ENCODE measurements at places on chromosomes 5 and 9.
A peak's percentile ranks its signal among the peaks of the same experiment; 100 is the strongest.

DNA sequence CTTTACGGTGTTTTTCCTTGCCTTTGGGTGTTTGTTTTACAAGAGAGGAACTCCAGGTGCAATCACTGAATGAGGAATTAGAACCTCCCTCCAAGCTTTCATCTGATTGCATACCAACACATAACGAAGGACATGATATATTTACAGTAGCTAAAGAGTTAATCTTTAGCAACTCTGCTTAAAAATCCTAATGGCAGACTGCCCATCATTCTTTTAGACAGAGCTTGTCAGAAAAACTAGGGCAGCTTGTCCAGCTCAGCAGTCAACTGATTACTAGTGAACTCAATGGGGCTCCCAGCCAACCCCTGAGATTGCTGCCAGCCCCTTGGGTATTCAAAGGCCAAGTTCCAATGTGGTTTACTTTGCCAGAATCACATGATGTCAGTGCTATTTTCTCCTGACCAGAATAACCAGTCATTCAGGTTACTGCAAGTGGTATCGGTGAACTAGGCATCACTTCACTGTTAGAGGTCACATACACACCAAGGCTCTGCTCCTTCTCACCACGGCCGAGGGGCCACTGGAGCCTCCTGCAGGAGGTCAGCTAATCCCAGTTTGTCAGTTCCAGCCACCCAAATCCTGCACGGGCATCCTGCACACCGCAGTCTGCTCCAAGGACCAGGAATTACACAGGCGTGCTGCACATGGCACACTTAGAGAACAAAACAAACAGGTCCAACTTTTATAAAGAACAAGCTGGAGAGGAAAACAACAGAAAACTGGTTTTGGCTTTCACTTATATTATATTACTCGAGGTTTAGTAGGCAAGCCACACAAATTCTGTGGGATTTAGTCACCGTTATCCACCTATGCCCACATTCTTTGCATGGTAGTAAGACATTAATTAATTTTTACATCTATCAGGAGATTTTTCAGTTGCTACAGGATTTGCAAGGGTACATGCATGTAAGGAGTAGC lies 62.5 kb downstream of the NFIB start:
- peak; percentile 85 for DNase-seq

DNA sequence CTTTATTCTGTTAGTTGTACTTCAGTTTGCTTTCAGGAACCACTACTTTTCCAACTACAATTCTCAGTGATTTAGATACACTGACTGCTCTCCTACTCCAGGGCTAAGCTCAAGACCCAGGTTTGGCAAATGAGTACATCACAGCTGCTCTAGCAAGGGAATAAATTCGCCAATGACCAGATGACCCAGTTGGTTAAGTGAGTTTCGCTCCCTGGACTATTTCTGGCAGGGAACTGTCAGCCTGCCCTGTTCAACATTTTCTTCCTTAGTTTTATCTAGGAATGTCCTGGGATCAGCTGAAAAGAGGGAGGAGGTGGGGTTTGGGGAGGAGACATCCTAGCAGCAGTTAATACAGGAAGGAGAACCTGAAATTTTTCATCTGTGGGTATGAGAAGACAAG lies 6.4 kb upstream of the STARD4 start:
- no peak for DNase-seq

DNA sequence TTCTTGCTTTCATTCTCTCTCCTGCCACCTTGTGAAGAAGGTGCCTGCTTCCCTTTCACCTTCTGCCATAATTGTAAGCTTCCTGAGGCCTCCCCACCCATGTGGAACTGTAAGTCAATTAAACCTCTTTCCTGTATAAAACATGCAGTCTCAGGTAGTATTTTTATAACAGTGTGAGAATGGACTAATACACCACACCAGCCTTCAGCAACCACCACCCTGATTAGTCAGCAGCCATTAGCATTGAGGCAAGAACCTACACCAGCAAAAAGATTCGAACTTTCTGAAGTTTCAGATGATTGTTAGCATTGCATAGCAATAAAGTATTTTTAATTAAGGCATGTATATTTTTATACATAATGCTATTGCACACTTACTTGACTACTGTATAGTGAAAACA lies 980.2 kb downstream of the EFNA5 start:
- DNase-seq: no peak

DNA sequence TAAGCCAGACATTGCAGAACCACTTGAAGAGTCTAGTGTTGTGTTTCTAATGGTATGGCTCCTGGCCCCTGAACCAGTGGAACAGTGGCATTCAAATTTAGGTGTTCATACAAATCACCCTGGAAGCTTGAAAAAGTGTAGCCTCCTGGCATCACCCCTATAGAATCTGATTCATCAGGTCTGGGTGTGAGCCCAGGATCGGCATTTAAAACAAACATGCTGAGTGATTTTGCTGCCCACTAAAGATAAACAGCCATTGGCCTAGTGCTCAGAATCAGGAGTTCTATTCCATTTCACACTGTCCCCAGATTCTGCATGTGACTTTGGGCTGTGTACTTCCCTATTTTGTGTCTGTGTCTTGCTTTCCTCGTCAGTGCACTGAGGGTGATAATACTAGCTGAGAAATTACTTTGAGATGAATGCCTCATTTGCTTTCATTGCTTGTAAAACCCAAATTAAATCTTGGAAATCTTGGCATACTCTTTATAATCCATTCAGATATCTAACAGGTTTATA lies 241.5 kb upstream of the CLINT1 start:
- DNase-seq: no peak

GRCh38 chr5:152584103-152584502 lies 179.0 kb upstream of the NMUR2 start:
- no peak for DNase-seq

DNA sequence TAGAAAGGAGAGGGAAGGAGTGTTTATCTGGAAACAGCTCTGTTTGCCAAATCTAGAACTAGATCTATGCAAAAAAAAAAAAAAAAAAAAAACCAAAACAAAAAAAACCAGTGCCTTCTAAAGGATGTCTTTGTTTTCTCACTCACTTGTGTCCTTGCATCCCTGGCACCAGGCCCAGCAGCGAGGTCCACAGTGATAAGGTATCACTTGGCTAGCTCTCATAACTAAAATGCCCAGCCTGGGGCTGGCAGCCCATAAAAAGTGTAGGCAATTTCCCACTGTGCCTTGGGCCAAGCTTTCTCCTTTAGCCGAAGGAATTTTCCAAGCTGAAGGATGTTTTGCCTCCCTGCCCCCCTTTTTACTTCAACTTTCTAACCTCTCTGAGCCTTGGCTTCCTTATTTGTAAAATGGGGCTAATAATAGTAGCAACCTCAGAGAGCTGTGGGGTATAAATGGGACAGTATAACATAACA lies 20.8 kb downstream of the RGS3 start:
- DNase-seq: peak; percentile 62

All from NCI-H1105 (cell line).